CD4-positive, alpha-beta T cell treated with Interleukin-21 for 1 hour (primary cell): ENCODE measurements at places on chromosomes 1 and 21.

DNA sequence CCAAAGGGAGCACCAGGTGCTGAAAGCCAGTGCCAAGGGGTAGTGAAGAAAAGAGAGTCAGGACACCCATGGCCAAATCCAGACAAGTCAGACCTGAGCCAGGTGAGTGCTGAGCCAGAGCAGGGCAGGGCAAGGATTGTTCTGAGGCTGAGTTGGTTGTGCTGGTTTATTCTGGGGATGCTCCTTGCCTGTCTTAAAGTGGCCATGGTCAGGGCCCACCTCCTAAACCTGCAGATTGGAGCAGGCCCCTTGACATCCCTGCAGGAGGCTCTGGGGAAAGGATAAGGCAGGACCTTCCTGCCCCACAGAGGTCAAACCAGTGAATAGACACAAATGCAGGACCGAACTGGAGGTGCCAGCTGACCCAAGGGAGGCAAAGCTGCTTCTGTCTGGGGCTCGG, 138.4 kb downstream of the HIVEP3 start:
- no peak for DNase-seq

GRCh38 chr1:38208716-38209632, 162.4 kb upstream of the POU3F1 start:
- no peak for DNase-seq

DNA sequence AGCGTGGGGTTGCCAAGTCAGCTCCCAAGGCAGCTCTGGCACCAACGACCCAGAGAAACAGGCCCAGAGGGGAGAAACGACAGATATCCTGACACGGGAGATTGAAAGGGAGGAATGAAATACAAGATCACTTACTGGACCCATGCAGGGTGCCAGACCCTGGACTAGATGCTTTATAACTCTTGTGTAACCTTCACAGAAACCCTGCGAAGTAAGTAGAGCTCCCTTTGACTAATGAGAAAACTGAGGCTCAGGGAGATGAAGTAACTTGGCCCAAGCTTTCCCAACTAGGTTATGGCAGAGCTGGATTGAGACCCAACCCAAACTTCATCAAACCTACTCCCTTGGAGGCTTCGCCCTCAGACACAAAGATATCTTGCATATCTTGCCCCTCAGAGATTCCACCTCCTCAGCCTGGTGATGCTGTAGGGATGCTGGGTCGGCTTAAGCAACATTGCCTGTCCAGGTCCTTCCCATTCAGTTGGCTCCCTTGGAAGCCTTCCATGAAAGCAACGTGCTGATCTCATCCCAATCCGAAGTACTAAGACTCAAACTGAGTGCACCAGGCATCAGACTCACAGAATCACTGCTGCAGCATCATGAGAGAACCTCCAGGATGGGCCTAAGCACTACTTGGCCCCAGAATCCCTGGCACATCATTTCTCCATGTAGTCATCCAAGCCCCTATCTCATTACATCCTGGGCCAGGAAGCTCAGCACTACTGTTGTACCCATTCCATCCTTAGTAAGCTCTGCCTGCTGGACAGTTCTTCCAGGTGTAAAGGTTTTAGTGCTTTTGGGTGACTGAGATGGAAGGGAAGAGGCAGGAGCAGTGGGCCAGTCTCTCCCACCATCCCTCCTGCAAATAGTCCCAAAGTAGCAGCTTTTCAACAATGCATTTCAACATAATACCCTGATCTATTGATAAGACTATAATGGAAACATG, 1.1 kb upstream of the IGSF9 start:
- DNase-seq = no peak

DNA sequence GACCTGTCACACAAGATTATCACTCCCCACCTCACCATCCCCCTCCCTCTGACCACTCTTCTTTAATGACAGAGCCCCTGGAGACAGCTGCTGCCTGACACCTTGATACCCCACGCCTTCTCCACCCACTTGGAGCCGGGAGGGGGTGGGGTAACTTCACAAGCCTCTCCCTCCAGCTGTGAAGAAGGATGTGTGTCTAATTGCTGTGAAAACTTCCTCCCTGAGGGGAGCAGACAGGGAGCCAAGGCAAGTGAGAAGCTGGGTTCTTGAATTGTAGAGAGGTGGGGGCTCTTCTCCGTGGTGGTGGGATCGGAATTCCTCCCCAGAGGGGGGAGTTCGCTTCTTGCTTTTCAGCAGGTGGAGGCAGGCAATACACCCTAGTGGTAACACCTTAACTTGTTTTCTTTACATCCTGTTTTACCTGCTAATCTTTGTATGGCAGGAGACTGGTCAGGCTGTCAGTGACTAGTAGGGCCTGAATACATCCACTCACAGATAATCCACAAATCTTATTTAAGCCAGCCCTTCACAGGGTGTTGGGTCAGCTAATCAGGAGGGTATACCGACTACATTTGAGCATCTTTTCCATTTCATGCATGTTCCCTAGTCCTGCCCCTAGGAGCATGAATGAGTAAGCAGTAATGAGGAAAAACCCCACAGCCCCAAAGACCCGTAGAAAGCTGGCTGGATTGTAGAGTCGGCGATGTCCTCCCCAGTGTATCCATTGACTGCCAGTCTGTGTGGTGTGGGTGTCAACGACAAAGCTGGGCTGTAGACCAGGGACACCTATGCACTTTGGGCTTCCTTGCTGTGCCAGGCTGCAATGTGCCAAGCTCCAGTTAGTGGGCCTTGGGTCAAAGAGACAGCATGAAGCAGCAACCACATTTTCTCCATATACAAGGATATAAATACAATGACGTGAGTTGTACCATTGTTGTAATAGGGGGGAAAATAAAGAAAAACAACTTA, 57.3 kb downstream of the NFASC start:
- DNase-seq = no peak

GRCh38 chr1:47991187-47991586, 6.0 kb downstream of the TRABD2B start:
- no peak for DNase-seq

DNA sequence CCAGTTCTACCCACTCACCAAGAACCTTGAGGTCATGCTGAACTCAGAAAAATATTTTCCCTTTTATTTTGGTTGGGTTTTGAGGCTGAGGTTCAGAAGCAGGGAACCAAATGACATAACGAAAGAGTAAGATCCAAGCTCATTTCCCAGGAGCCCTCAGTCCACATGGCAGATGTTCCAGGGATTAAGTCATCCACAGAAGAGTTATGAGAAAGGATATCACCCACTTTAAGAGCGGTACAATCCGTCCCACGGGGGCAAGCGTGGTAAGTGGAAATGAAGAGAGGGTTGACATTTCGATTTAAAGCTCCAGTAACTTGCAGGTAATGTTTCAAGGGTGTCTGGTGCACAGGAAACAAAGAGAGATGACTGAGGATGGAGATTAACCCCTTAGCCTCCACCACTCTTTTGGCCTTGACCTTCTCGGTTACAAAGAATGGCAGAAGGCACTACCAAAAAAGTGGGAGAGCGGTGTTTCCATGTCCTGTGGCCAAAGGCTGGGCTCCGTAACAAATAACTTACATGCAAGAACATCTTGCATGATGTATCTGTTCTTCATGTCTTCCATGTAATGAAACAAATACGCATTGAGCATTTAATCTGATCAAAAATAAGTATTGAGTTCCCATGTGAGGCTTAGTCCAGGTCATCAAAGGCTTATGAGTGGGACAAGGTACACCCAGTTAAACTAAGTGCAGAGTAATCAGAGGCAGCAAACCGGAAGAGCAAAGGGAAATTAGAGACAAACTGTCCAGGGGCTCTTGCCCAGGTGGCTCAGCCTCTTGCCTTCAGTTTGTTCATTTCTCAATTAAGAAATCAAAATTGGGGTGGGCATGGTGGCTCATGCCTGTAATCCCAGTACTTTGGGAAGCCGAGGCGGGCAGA, 241.4 kb downstream of the TOMM20 start:
- no peak for DNase-seq

DNA sequence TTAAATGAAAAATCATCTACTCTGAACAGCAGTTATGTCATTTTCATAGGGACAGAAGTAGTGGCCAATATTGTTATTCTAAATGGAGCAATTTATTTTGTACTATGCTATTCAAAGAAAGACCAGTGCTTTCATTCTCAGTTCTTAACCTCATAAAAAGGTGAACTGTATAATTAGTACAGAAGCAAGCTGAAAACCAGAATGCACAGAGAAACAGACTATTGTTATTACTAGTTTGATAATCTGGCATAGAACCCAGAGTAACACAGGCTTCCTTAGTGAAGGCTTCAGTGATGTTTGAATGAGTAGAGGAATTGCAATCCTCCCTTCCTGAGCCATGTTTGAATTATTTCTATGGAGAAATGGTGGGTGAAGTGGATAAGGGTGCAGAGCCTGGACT, 131.6 kb upstream of the LRRC7 start:
- no peak for DNase-seq

DNA sequence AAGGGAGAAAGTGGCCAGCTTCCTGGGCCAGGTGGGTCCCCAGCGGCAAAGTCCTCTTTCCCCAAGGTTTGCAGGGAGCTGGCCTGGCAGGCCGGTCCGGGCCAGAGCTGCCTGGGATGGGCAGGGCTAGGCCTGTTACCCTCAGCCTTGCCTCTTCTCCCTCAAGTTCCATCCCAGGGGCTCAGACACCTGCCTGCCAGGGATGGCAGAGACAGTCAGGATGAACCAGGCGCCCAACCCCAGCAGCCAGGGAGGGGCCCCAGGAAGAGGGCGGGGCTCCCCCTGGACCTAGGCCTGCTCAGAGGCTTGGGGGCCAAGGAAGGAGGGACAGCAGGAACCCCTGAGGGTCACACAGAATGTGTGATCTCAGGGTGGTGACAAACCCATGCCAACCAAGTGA, 120.6 kb downstream of the CASZ1 start:
- no peak for DNase-seq

DNA sequence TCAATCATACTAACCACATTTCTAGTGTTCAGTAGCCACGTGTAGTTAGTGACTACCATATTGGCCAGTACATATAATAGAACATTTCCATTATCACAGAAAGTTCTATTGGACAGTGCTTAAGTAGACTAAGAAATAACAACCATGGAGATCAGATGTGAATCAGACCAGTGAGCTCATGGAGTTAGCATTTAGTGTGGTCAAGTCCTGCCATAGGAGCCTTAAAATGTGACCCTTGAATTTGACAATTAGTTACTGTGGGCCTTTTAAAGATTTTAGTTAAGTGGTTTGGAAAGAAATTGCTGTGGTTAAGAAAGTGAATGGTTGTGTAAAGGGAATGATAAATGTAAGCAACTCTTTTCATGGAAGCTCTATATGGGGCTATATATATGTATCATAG, 123.4 kb downstream of the POU2F1 start:
- DNase-seq = no peak

- no peak for DNase-seq
Observed at GRCh38 chr1:195735140-195735539, 873.1 kb downstream of the KCNT2 start.

GRCh38 chr1:99326215-99326949, 62.1 kb downstream of the PLPPR4 start:
- DNase-seq = no peak

GRCh38 chr1:41024953-41025352, 3.4 kb upstream of the SLFNL1 start:
- no peak for DNase-seq

DNA sequence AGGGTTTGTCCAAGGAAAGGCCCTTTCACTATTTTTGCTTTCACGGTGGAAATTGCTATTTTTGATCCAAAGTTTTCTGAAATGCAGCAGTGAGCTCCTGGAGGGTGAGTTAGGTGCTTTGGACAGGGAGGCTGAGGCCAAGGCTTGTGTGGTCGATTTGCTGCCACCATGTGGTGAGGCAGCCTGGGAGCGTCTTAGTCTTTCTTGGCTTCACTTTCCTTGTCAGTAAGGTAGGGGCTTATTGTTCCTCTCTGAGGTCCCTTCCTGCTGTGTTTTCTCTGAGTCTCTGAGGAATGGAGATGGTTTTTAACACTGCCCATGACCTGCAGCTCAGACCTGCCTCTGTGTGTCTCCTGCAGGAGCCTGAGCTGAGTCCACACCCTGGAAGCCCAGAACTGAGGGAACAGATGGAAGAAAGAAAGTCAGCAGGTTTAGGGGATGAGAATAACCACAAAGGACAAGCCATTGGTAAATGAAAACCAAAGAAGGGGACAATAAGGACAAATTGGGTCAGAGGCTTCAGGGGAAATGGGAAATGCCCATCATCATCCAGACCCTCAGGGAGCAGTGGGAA, 20.1 kb upstream of the S100A10 start:
- peak; percentile 41 for DNase-seq

DNA sequence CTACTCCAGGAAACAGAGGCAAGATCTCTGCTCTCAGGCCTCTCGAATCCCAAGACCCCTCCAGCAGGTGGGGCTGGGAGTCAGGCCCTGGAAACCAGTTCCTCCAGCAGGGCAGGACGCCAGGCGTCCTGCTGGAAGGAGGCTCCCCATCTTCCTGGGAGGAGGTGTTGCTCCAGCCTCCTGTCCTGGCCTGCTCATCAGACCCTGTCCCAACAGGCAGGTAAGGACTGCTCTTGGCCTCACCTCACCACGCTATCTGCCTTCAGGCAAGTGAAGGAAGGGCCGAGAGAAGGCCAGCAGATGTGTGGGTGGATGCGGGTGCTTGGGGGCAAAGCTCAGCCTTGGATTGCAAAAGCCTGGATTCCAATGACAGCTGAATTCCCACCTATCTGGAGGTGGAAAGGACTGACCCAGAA, 82.9 kb downstream of the SSBP3 start:
- DNase-seq = no peak

DNA sequence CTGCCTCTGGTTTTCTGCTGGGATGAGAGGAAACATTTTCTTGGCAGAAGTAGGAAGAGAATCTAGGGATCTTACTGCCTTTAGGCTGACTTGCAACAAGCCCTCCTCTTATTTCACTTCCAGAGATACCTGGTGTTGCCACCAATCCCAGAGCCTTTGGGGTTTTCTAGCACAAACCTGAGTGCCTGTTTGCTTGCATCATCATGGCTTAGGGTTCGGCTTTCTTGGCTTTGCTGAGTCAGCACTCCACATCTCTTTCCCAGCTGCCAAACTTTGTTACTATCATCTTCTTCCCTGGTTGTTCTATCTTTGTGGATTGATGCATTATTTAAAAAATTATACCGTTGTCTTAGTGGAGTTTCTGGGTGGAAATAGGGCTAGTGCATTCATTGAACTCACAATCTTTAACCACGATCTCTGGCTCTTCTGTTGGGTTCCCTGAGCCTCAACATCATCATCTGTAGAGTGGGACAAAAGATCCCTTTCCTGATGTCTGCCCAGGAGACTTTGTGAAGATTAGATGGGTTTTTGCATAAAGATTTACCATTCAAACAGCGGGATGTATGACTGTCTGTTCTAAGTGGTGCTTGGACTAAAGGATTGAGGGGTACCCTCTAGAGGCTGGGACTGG, 76.6 kb upstream of the SELENON start:
- no peak for DNase-seq

DNA sequence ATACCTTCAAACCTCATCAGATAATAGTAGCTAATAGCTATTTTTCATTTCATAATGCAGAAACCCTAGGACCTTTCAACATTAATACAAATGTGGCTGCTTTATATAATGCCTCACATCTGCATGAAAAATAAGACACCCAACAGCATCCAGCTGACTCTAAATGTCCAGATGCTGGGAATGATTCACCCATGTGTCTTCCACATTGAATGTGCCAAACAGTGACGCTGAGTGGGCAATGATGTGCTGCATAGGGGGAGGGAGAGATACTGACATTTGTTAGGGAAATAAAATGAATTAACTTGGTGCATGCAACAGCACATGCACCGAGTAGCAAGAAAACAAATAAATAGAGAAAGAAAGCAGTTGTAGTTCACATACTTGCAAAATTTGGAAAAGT, 199.3 kb downstream of the DSCAM start:
- DNase-seq = no peak

- no peak for DNase-seq
Observed at GRCh38 chr1:38132681-38133080, 86.1 kb upstream of the POU3F1 start.
